ENCODE measurements at places on chromosomes 13 and 19.

- no peak for DNase-seq
Observed at GRCh38 chr13:29922281-29922821, 71.9 kb upstream of the UBL3 start.

GRCh38 chr13:43402380-43402779 is 379.0 kb downstream of the DNAJC15 start:
- no peak for DNase-seq

DNA sequence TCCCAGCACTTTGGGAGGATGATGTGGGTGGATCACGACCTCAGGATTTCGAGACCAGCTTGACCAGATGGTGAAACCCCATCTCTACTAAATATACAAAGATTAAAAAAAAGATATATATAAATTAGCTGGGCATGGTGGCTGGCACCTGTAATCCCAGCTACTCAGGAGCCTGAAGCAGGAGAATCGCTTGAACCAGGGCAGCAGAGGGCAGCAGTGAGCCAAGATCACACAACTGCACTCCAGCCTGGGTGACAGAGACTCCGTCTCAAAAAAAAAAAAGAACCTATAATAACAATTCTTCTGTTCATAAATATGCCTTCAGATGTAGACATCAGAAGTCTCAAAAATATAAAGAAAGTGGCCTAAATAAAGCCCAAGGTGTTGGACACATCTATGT is 7.6 kb downstream of the ZNF737 start:
- peak; percentile 10 for DNase-seq

- DNase-seq: no peak
Observed at GRCh38 chr19:43561139-43561970, 14.0 kb downstream of the XRCC1 start.

GRCh38 chr13:47564041-47564440 is 437.0 kb downstream of the SUCLA2 start:
- no peak for DNase-seq

DNA sequence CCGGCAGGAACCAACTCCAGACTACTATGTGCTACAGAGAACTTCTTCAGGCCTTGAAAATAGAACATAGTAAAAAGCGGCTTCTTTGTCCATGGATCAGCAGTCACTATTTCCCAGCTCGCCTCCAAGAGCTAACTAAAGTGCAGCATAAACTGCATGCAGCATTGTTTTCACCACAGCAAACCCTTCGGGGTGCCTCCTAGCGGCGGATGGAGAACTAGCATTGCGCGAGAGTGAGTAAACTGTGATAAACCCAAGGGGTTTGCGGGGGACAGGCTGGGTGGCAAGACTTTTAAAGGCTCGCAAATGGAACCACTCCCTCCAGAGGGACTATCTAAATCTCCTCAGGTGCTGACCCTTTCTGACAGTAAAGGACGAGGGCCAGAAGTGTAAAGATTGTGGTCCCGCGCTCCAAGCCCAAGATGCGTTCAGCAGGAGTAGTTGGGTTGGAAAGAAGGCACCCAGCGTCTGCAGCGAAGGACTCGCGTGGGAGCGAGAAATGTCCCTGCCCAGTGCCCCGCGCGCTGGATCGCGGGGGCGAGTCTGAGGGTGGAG is 21.5 kb upstream of the SGCG start:
- peak; percentile 44 for DNase-seq

GRCh38 chr13:113350065-113350937 is 13.6 kb downstream of the GRTP1 start:
- DNase-seq: no peak

DNA sequence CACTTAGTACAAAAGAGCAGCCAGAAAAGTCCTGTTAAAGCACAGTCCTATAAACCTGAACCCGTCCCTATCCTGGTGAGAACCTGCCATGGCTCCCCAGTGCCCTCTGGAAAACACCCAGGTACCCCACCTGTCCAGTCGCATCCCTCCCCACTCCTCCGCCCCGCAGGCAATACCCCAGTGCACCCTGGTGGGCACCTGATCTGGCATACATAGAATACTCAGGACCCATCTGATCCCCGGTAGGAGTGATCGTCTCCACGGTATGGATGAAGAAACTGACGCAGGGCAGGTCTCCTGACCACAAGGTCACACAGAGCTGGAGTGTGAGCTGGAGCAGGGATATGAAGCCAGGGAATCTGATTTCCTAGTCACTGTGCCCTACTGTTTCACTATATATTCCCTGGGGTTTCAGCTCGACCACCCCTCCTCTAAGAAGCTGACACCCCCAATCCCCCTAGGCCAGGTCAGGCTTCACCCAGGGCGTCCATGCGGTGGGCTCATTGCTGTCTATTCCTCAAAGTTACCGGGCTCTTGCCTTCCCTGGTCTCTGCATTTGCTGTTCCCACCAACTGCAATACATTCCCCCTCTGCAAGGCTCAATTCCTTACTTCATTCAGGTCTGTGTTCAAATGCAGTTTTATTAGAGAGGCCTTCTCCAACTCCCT is 12.6 kb downstream of the FBXO46 start:
- DNase-seq: no peak

DNA sequence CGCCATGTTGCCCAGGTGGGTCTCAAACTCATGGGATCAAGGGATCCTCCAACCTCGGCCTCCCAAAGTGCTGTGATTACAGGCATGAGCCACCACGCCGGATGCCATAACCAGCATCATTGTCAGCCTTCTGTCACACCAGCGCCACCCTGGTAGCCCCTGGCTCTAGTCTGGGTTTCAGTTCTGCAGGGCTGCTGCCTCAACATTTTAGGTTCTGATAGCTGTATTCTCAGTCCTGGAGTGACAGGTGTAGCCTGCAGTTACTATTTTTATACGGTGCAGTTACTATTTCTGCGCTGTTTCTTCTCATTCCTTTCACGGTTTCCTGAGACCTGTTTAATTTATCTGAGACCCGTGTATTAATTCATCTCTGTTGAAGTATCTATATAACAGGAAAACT is 57.1 kb downstream of the TRPM4 start:
- no peak for DNase-seq

GRCh38 chr19:54319049-54319448 is 6.1 kb upstream of the LILRA5 start:
- no peak for DNase-seq

- no peak for DNase-seq
Observed at GRCh38 chr19:32200312-32201038, 144.9 kb upstream of the ZNF507 start.

DNA sequence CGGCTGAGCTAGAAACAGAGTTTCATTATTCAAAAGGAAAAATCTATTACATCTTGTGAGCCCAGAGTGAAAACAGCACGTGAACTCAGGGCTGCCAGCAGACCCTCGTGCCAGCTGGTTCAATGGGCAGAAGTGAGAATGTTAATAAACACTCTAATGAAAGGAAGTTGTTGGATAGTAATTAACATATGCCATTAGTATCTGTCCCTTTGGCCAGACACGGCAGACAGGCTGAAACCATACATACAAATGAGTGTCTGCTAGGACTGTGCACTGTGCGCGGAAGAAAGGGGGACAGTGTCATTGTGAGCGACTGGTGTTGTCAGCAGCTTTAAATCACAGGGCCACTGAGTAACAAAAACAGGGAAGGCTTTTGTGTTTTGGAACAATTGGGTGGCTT is 121.9 kb upstream of the TSC22D1 start:
- DNase-seq: no peak

DNA sequence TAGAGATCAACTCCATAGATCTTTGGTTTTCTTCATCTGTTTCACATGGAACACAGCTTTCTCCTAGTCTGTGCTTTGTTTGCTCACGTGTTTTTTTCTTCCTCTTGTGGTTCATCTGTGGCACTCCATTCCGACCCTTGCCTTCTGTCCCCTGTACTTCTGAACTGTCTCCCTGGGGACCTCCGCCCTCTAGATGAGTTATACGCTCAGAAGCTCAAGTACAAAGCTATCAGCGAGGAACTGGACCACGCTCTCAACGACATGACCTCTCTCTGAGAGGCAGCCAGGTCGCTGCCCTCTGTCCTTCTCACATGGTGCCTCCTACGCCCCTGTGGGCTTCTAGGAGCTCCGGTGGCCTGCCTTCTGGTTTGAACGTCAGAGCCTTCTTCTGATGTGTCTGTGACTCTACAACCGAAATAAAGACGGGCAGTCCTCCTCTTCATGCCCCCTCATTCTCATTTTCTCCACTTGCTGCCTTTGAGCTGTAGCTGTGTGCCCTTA is 16.6 kb upstream of the RAB8A start:
- DNase-seq: peak; percentile 44

DNA sequence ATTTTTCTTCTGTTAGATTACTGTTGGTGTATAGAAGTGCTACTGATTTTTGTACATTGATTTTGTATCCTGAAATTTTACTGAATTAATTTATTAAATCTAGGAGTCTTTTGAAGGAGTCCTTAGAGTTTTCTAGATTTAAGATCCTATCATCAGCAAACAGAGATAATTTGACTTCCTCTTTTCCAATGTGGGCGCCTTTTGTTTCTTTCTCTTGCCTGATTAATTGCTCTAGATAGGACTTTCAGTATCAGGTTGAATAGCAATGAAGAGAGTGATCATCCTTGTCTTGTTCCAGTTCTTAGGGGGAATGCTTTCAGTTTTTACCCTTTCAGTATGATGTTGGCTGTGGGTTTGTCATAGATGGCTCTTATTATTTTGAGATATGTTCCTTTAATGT is 5.6 kb upstream of the CD33 start:
- no peak for DNase-seq

GRCh38 chr13:88005188-88005587 is 334.0 kb downstream of the SLITRK5 start:
- no peak for DNase-seq

- no peak for DNase-seq
Observed at GRCh38 chr19:582497-583197, 7.0 kb upstream of the HCN2 start.

GRCh38 chr13:114044486-114044885 is 70.6 kb upstream of the C13orf46 start:
- DNase-seq: no peak

GRCh38 chr19:29699861-29700260 is 15.2 kb downstream of the C19orf12 start:
- no peak for DNase-seq

Measured in activated CD4-positive, alpha-beta memory T cell treated with anti-CD3 and anti-CD28 coated beads for 36 hours (primary cell).